ENCODE measurements at places on chromosomes 1 and 21.

GRCh38 chr1:119964673-119965363 lies 68.5 kb upstream of the ADAM30 start:
- peak; percentile 75 for DNase-seq

DNA sequence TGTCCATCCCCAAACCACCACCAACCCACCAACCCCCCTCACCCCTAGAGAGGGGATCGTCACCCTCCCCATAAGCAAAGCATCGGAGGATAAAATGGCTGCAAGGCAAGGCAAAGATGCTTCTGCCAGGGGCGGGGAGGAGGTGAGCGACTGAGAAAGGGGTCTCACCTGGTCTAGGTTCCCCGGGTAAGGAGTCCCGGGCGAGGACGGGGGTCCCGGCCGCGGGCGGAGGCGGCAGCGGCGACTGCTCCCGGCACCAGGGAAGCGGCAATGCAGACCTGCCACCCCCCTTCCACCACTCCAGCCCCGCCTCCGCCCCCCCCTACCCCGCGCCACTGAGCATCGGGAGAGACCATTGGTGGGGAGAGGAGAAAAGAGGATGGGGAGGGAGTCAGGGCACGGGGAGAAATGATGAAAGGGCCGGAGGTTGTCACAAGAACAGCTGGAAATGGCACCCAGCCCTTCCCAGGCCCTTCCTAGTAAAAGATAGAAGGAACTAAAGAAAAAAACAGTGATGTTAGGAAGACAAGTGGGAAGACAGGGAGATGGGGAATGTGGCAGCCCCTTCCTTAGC lies at the start of gene SV2A:
TSS of gene SV2A (minus strand) at position 274 of the 574 bp plus-strand sequence. CDS start 4,004 bp downstream, outside the sequence.
- peak; percentile 80 for DNase-seq

DNA sequence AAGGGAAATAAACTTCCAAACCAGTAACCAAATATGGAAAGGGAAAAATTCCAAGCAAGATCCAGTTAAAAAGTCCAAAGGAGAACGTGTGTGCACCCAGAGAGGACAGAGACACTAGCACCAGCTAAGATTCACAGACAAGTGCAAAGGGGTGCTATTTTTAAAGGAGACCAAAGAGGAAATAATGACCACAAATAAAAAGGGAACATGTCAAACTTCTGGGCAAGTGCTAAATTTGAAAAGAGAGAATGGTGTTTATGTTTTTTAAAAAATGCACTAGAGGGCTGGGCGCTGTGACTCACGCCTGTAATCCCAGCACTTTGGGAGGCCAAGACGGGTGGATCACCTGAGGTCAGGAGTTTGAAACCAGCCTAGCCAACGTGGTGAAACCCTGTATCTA lies 8.6 kb downstream of the JAM2 start:
- no peak for DNase-seq

- peak; percentile 84 for DNase-seq
Observed at GRCh38 chr1:44049839-44050238, 18.6 kb upstream of the SLC6A9 start.

GRCh38 chr1:111649648-111650047 lies 30.1 kb downstream of the RAP1A start:
- no peak for DNase-seq

DNA sequence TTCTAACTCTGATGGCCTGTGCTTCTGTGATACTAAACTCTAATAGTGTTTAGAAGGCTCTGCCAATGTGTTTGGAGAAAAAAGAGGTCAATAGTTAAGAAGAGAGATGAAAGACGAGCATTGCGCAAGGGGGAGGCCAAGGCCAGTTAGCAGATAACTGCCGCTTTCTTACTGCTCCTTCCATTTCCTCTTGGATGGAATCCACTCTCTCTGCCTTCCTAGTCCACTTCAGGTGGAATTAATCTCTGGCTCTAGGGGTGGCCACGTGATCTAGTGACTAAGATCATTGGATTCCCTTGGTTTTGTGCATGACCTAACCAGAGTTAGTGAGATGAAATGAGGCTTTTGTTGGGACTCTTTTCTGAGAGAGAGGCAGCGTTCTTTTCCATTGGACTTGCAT lies 148.3 kb downstream of the ACTL8 start:
- no peak for DNase-seq

GRCh38 chr1:28298438-28298837 lies 30.4 kb upstream of the MED18 start:
- DNase-seq = no peak

GRCh38 chr1:55444667-55445066 lies 229.5 kb upstream of the USP24 start:
- no peak for DNase-seq
